ENCODE measurements at places on chromosomes 13 and 19.

DNA sequence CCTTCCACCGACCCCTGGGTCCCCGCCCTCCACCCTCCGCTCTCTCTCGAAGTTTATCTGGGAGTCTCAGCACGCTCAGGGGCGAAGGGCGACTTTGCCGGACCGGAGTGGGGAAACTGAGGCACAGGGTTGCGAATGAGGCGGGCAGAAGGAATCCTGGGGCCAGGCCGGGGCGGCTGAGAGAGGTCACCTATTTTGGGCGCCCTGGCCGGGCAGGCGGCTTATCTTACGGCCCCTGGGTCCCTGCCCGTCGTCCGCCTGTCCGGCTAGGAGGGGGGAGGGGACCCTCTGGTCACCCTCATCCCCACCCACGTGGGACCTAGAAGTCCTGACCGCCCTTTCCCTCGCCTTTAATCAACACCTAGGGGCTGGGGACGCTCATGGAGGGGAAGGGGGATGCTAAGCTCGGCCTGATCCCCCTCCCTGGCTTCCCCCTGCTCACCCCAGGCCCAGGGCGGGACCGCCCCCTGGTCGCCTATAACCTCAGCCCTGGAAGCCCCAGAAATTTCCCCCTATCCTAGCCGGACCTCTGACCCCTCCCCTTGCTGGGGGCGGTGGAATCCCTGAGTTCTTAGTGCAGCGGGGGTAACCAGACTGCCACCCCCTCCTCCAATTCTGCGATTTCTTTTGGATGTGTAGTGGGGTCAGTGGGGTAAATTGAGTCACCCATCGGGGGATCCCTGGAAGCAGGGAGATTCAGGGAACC, 556 bp downstream of the TRIP10 start:
- DNase-seq = no peak

GRCh38 chr19:50910722-50911121, 473 bp downstream of the KLK4 start:
- DNase-seq = no peak

- no peak for DNase-seq
Observed at GRCh38 chr13:50038266-50038665, 23.0 kb downstream of the KCNRG start.

- DNase-seq = no peak
Observed at GRCh38 chr19:40512473-40513344, 45.9 kb downstream of the SPTBN4 start.

- no peak for DNase-seq
Observed at GRCh38 chr13:48819376-48819775, 156.3 kb upstream of the FNDC3A start.

DNA sequence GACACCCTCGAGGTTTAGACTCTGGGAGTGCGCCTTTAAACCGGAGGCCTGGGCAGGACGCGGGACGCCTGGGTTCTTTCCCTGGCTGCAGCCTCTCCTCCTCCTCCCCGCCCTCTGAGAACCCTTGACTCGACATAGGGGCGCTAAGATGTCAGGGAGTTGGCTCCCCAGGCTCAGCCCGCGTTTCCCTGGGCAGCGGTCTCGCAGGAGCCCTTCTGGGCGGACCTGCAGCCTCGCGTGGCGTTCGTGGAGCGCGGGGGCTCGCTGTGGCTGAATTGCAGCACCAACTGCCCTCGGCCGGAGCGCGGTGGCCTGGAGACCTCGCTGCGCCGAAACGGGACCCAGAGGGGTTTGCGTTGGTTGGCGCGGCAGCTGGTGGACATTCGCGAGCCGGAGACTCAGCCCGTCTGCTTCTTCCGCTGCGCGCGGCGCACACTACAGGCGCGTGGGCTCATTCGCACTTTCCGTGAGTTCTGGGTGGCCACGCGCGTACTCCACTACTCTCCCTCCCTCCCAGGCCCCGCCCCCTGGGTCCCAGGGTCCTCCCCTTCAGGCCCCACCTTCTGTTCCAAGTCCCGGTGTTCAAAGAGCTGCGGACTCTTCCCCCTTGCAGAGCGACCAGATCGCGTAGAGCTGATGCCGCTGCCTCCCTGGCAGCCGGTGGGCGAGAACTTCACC, 1.3 kb downstream of the ICAM5 start:
- no peak for DNase-seq

DNA sequence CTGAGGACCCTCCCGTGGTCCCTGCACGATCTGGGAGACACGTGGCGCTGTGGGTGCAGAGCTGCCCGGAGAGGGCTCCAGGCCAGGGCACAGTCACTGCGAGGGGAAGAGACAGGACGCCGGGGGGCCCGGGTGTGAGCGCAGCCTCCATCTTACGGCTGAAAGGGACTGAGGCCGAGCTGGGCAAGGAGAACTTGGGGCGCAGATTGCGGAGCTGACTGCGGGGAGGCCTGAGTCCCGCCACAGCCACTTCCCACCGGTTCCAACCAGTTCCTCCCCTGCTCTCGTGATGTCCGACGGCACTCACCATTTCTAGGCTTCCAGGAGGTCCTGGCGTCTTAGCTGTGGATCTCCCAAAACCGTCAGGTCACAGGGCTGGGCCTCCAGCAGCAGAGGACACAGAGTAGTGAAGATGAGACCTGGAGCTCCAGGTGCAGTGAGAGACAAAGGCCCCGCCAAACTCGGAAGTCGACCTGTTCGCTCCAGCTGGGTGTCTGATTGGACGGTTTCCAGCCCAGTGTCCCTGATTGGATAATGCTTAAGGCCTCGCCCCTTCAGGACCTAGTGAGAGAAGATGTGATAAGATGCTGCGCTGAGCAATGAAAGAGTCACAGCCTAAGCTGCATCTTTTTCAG, 4.8 kb upstream of the ZNF253 start:
- DNase-seq = peak; percentile 8

DNA sequence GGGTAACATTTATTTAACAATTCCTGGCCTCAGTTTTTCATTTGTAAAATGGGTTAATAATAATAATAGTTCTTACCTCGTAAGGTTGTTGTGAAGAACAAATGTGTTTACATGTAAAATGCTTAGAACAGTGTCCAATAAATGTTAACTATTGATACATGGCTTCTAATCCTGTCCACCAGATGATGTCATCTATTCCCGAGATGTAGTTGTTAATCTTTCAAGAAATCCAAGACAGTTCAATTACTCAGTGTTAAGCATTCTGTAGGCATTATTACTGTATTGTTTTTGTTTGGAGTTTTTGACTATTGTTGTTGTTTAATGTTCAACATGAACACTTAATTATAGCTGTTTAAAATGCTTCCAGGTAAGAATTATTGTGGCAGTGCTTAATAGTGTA, 131.0 kb upstream of the FNDC3A start:
- DNase-seq = no peak

GRCh38 chr13:78147905-78148304, 229.3 kb upstream of the EDNRB start:
- no peak for DNase-seq

- DNase-seq = no peak
Observed at GRCh38 chr13:53782488-53782961, 753.9 kb downstream of the OLFM4 start.

- no peak for DNase-seq
Observed at GRCh38 chr13:61777271-61777670, 361.6 kb upstream of the PCDH20 start.

GRCh38 chr19:30011051-30011578, 69.1 kb downstream of the URI1 start:
- DNase-seq = no peak

DNA sequence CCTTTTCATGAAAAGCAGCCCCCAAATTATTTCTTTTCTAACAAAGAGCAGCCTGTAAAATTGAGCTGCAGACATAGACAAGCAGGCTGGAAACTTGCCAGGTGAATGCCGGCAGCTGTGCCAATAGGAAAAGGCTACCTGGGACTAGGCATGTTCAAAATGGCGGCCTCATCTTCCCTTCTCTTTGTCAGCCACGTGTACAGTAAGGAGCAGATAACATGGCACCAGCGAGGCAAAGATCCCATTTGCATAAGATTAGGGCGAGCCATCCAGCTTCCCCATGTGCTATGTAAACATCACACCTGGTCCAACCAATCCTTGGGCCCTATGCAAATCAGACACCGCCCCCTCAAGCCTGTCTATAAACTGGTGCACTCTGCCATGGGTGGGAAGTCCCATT, 31.2 kb upstream of the CACNA1A start:
- no peak for DNase-seq

DNA sequence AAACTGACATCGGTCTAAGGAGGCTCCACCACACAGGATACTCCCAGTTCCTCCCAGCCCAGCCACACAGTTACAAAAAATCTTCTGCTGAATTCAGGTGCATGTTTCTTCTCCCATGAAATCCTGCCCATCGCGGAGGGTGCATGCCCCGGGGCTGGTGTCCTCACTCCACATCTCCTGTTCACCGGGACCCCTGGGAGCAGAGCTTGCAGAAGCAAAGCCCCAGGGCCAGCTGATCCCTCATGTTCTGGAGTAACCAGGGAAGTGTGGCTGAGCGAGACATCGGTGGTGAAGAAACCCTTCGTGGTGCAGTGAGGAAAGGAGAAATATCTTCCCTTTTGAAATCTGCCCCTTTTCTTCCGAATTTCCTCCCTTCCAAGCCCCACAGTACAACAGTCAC, 904 bp upstream of the SIGLEC9 start:
- DNase-seq = no peak

- DNase-seq = no peak
Observed at GRCh38 chr19:10070730-10071446, 15.2 kb upstream of the SHFL start.

- no peak for DNase-seq
Observed at GRCh38 chr13:109734002-109734785, 52.2 kb downstream of the IRS2 start.

DNA sequence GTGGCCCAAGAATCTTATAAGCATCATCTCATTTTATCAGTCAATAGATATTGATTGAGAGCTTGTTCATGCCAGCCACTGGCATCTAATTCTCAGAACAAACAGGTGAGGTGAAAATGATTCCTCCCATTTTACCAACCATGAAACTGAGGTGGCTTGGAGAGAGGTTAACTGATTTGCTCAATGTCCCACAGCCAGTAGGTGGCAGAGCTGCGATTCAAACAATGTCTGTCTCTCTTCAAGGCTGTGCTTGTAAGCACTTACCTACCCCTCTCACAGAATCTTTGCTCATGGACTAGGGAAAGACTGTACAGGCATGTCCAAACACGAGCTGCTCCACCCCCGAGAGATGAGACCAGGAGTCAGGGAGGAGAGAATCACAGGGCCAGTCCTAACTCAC, 21.5 kb upstream of the GSX1 start:
- DNase-seq = no peak

GRCh38 chr19:35109395-35110112, 6.1 kb upstream of the FXYD3 start:
- no peak for DNase-seq

DNA sequence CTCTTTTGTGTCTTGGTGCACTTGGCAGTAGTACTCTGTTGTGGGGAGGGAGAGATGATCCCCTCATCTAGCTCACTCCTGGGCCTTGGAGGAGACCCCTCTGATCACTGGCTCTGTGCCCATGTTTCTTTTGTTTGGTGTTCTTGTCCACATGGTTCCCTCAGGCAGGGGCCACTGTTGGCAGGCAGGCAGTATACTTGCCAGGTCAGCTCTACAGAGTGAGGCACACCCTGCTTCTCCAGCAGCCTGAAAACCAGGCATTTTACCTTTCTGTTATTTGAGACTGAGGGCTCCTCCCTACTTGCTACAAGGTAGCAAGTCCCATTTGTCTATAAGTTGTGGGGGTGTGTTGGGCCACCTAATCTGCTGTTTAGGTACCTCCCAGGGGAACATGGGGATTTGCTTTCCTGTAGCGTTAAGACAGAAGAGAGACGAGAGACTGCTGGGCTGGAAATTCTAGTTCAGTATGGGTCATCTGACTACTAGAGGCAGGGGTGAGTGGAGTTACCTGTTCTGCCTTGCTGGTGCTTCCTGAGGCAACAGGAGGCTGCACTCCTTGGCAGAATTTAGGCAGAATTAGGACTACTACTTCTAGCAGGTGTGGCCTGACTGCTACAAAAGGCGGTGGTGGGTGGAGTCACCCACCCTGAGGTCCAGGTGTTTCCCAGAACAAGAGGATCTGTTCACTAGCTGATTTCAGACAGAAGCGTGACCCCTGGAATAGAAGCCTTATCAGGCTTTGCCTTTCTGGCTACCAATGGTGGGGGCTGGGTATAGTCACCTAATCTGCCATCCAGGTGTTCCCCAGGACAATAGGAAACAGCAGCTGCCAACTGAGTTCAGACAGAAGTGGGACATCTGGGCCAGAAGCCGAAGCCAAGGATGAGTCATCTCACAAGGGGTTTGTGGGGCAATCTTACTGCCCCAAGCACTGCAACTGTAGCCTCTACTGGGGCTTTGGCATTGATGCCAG, 843.0 kb upstream of the ATXN8OS start:
- no peak for DNase-seq

GRCh38 chr13:47934371-47934770, 66.7 kb downstream of the SUCLA2 start:
- no peak for DNase-seq

- DNase-seq = peak; percentile 48
Observed at GRCh38 chr19:19170053-19170872, at the start of gene MEF2B. MEF2B (minus strand) TSS chr19:19170263; CDS start chr19:19150735, 19,528 bp downstream.
